Hair follicle dermal papilla cell (primary cell): ENCODE measurements at places on chromosomes 7 and 10. TPM values are rescaled to one million over a fixed set of nuclear protein-coding genes. Genes with fewer than 3 reads are reported as not detected.

Gene GRM3
- not detected in 2 replicates for total RNA-seq

Gene UTF1
- total RNA-seq: not detected in 2 replicates

Gene TSPAN13
- 1.1 and 2.4 TPM in 2 replicates for total RNA-seq

Gene ACSL5
- total RNA-seq: 5.1 and 9.6 TPM in 2 replicates

Gene PRPS1L1
- total RNA-seq: not detected in 2 replicates

Gene ADK
- total RNA-seq: 57.4 and 62.5 TPM in 2 replicates

Gene GIMAP4
- not detected in 2 replicates for total RNA-seq

Gene FKBP6
- not detected in 2 replicates for total RNA-seq

Gene MYH16
- not detected in 2 replicates for total RNA-seq

Gene SPDYE2
- not detected in 2 replicates for total RNA-seq

Gene ZNF107
- 1.9 and 2.1 TPM in 2 replicates for total RNA-seq

Gene TCAF1
- 99.5 and 101 TPM in 2 replicates for total RNA-seq

Gene DLX6
- not detected in 2 replicates for total RNA-seq

Gene SSC4D
- total RNA-seq: 0.32 and 1.2 TPM in 2 replicates

Gene PRF1
- total RNA-seq: not detected in 2 replicates

Gene TSPAN15
- 1.3 TPM in 2 replicates for total RNA-seq

Gene LLCFC1
- total RNA-seq: not detected in 2 replicates

Gene VAX1
- not detected in 2 replicates for total RNA-seq

Gene IL2RA
- not detected in 2 replicates for total RNA-seq

Gene NAT16
- total RNA-seq: not detected in 2 replicates

Gene PTF1A
- not detected in 2 replicates for total RNA-seq

Gene CAV1
- total RNA-seq: 656 and 917 TPM in 2 replicates

Gene TMEM236
- total RNA-seq: 0.16 TPM in 1 of 2 replicates, not detected in the other

Gene BTBD16
- total RNA-seq: not detected in 2 replicates

Gene ATOH7
- total RNA-seq: not detected in 2 replicates

Gene SORBS1
- 0.49 TPM in 2 replicates for total RNA-seq

Gene CNPY1
- total RNA-seq: not detected in 2 replicates

Gene LIPA
- 94.3 and 121 TPM in 2 replicates for total RNA-seq

Gene FANK1
- total RNA-seq: 1.5 and 2.1 TPM in 2 replicates

Gene DKK1
- 5.5 and 11.9 TPM in 2 replicates for total RNA-seq

Gene BNIP3
- 80.6 and 95.3 TPM in 2 replicates for total RNA-seq

Gene KLHL7
- 42.5 TPM in 2 replicates for total RNA-seq

Gene NODAL
- not detected in 2 replicates for total RNA-seq
